ENCODE measurements at places on chromosomes 3 and 15. TPM values are rescaled to one million over a fixed set of nuclear protein-coding genes. Genes with fewer than 3 reads are reported as not detected.

LRRC34 gene
- 4.4 TPM for polyA plus RNA-seq

STRA6 gene
- polyA plus RNA-seq = 0.15 TPM

SAMMSON gene
- polyA plus RNA-seq = not detected

ARHGEF26 gene
- 2.3 TPM for polyA plus RNA-seq

ITGA11 gene
- 1.4 TPM for polyA plus RNA-seq

BNC1 gene
- 0.07 TPM for polyA plus RNA-seq

AQR gene
- 11.4 TPM for polyA plus RNA-seq

CLDN18 gene
- 0.01 TPM for polyA plus RNA-seq

OR5K2 gene
- not detected for polyA plus RNA-seq

PLIN1 gene
- 15.7 TPM for polyA plus RNA-seq

PLSCR2 gene
- not detected for polyA plus RNA-seq

LRRIQ4 gene
- polyA plus RNA-seq = not detected

MKRN3 gene
- polyA plus RNA-seq = not detected

MYZAP gene
- 303 TPM for polyA plus RNA-seq

HESX1 gene
- 1.5 TPM for polyA plus RNA-seq

CHP1 gene
- 22.5 TPM for polyA plus RNA-seq

IMPG2 gene
- polyA plus RNA-seq = 0.04 TPM

RTP1 gene
- not detected for polyA plus RNA-seq

MORF4L1 gene
- 119 TPM for polyA plus RNA-seq

SLC28A1 gene
- polyA plus RNA-seq = 0.07 TPM

FBXW12 gene
- polyA plus RNA-seq = not detected

Measured in heart right ventricle (tissue), 16 donors.